ENCODE measurements at places on chromosomes 12 and 14.

- DNase-seq = no peak
Measured at GRCh38 chr12:100020370-100020769, 35.6 kb upstream of the ANKS1B start.

DNA sequence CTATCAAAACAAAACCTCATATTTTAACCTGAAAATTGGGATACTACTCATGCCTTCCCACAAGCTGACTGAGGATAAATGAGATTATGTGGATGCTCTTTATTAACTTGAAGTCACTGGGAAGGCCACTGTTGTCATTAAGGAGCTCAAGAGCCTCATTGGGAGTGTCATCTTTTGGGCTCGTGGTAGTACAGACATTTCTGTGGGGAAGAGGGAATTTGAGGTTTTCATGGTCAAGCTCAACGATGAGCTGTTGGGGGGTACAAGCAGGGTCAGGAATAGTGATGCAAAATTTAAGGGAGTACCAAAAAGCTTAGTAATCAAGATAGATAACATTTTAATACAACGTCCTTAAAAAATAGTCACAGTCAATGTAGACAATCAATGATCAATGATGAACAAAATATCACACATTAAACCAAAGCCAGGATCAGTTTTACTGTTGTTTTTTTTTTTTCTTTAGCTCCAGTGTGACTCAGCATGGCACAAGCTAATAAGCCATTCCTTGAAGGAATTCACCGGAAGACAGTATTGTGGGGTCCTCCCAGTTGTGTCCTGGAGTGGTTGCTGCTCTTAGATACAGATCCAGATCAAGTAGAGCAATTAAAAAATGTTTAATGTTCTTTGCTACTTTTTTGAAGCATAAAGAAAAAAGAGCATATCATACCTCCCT lies 130.9 kb downstream of the C12orf75 start:
- DNase-seq = no peak

- no peak for DNase-seq
Measured at GRCh38 chr12:62098132-62098531, 162.1 kb upstream of the USP15 start.

DNA sequence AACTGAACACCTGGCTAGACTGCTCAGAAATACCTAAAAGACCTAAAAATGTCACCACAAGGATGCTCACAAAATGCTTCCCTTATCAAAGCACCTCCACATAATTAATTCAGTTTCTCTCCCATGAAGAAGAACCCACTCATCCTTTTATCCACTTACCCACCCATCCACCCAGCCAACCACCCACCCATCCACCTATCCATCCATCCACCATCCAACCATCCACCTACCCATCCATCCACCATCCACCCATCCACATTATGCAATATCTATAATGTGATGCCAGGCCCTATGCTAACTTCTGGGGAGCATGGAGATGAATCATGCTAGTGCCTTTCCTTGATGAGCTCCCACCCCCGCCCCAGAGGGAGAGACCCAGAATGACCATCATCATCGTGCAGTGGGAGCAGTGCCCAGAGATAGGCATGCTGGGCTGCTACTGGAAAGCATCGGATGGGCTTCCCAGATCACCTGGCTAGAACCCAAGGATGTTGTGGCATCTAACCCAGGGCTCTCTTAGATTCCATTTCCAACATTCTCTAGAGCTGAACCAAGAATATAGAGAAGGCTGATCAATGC lies 166.6 kb downstream of the TTC7B start:
- DNase-seq = no peak

GRCh38 chr12:132618683-132619043 lies at the start of gene P2RX2:
Gene P2RX2 (plus strand): TSS chr12:132618776. CDS start chr12:132618817, 41 bp downstream.
- no peak for DNase-seq

DNA sequence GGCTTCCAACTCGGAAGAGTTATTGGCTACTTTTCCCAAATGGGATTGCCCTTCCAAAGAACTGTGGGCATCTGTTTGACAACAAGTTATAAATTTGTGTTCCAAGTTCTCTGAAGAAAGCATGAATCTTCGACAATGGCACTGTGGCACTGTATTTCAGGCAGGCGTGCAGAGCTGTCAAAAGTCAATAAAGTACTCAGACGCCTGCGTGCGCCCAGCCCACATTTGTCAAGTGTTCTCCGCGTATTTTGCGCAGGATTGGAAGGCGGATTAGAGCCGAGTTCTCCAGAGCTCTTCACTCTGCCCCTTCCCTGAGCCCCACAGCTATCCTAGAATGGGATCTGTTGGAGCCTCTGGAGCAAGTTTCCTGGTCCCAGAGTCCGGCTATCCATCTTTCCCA lies 103.2 kb downstream of the SLC25A47 start:
- no peak for DNase-seq

DNA sequence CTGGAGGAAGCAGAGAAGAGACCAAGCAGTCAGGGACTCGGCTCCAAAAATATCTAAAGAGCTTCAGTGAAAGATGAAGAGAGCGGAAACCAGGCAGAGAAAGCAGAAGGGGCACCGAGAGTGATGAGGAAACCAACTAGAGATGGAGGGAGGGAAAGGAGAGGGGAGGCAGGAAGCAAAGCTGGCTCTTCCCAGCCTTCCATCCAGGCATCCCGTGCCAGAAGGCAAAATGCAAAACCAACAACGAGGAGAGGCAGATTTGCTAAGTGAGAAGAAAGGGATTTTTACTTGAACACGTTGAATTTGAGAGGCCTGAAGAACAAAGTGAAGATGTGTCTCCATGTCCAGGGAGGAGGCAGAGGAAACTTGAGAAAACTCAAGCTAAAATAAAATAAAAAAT lies 90.1 kb downstream of the NUAK1 start:
- no peak for DNase-seq

- no peak for DNase-seq
Measured at GRCh38 chr12:126198516-126198915, 1133.3 kb downstream of the AACS start.

DNA sequence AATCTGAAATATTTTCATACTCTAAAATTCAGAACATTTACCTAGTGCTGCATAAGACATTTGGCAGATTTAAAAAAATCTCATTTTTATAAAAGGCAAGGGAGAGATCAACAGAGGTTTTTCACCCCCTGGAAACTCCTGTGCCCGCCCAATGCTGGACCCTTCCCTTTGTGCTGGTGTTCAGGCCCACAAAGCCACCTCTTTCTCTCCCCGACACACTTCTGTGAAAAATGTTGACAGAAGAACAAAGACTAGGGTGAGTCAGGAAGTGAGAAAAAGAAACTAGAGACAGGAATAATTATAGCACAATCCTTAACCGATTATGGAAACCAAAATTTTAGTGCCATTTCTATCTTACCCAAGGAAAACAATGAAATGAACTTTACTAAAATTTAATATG lies 197.7 kb upstream of the STXBP6 start:
- DNase-seq = no peak

- no peak for DNase-seq
Measured at GRCh38 chr14:50615552-50615951, 52.6 kb downstream of the SAV1 start.

DNA sequence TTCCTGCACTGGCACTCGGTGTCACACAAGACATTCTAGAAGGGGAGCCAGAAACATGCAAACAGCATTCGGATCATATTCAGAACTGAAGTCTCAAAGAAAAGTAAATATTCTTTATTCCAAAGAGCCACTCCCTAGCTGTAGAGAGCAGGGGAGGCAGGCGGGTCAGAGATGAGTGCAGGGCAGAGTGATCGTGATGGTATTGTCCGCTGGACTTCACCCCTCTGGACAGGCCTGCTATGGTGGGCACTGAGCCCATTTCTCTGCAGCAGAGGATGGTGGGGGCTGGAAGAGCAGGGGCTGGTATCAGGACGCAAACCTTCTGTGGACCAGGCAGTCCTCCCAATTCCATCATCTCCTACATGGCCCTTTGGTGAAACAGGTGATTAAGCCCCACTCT lies 25.6 kb downstream of the IRF2BPL start:
- no peak for DNase-seq

DNA sequence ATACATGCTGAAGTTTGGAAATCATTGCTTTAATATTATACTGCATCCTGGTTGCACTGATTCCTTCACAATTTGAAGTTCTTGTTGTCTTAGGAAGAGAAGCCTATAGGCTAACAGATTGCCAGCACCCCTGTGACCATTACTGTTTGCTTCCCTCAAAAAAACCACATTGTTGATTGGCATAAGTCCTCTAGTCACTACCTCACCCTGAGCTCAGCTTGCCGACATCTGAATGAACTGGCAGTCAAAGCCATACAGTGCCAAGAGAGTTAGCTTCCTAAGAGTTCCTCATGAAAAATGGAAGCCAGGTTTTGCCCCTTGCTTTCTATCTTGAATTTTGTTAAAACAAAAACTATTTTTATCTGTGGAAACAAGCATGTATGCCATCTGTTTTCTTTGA lies 276.1 kb downstream of the SYT1 start:
- no peak for DNase-seq

GRCh38 chr14:67285876-67286452 lies 44.7 kb downstream of the PALS1 start:
- peak; percentile 45 for DNase-seq

DNA sequence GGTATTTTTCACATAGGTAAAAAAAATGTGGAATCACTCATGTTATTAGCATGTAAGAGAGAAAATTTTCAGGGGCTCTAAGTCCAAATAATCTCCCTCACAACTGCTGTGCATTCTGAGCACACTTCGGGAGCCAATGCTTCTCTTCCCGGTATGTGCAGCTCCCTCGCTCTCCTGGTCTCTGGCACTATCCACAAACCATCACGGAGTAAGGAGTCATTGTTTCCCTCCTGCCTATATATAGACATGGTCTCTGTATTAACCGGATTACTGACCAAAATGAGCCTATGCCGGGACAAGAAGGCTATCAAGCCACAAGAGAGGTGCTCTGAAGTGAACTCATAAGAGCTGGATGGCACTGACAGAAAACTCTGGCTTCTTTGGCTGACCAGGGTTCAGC lies 13.4 kb downstream of the HECTD4 start:
- no peak for DNase-seq

- DNase-seq = peak; percentile 23
Measured at GRCh38 chr14:55329999-55330710, 58.9 kb downstream of the FBXO34 start.

- no peak for DNase-seq
Measured at GRCh38 chr14:103718572-103718971, 3.0 kb downstream of the ZFYVE21 start.

DNA sequence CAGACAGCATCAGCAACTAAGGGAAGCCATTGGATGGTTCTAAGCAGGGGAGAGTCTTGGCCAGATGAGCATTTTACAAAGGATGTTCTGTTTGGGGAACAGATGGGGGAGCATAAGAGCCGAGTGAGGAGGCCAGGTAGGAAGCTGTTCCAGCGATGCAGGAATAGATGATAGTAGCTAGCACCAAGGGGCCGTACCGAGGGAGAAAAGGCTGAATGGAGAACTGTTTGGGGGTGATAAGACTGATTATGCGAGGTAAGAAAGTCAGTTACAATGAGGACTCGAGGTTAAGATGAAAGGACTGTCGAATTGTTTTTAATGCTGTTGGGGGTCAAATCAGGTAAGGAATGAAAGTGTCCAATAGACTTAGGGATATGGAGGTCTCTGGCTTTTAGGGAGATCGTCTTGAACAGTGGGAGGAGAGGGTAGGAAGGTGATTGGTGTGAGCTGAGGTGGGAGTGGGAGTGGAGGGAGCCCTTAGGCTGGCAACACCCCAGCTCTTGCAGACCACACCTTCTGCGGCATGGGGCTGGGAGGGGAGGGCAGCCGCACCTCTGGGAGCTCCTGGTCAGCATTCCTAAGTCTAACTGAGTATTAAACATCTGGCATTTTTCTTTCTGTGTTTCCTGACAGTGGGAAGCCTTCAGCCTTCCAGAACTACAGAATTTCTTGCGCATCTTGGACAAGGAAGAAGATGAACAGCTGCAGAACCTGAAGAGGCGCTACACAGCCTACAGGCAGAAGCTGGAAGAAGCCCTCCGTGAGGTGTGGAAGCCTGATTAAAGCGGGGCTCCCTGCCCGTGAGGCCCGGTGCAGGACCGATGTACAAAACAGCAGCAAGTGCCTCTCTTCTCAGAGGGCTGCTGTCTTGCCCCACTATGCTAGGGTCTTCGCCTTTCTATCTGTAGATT lies 64.8 kb downstream of the GNS start:
- DNase-seq = no peak

GRCh38 chr14:89614009-89614691 lies 197.1 kb upstream of the FOXN3 start:
- no peak for DNase-seq

DNA sequence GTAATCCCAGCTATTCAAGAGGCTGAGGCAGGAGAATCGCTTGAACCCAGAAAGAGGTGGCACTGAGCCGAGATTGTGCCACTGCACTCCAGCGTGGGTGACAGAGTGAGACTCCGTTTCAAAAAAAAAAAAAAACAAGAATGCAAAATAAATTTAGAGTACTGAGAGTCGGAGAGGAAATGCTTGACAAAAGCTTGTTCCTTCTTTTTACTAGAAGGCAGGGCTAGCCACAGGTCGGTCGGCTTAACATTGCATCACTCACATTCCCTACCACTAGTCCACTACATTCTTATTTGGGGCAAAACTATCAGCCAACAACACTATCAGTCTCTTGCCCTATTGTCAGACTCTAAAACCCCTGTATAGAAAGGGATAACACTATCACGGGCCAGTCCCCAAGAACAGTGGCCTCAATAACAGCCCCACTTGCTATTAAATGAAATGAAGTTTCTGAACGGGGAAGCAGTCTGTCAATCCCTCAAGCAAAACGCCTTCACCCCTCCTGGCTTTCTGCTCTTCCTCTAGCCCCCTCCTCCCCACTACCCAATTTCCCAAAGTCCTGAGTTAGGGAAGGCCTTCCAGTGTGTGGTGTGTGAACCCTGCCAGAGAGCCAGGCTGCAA lies 1.0 kb downstream of the RNF41 start:
- DNase-seq = peak; percentile 46

DNA sequence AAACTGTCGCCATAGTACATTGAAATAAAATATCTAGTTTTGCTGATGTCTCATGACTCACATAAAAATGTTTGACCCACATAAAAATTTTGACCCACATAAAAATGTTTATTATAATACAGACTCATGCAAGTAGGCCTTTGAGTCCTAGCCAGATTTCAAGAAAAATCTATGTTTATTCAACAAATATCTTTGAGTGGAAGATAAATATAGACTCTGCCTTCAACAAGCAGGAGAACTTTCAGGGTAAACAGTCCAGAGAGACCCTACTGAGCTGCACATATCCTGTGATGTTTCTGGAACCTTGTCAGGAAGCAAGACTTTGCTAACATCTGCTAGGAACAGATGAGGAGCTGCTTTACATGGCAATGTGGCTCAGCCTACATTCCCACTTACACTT lies 283.1 kb downstream of the MDGA2 start:
- DNase-seq = no peak

DNA sequence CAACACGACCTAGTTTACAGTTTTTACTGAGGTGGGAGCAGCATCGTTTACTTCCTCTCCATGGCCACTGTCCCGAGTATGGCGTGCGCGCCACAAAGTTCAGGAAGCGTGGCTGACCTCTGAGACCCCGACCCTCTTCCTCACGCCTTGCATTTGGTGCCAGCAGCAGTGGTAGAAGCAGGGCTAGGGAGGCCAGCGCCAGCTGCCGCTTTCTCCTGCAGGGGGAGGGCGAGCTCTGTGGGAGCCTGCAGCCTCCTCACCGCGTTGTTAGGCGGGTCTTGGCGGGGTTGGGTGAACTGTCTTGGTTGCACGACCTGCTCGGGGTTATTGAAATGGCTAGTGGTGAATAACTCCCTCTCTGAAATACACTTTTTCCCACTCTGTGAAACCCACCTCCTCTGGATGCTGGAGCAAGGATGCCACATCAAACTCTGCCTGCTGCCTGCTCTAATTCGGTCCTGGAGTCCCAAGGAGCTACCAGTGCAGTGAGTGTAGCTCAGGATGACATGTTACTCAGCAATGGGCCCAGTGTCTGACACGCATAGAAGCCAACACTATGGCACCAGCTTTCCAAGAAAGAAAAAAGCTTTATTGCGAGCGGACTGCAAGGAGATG lies 22.3 kb upstream of the TDRD9 start:
- DNase-seq = no peak

- peak; percentile 73 for DNase-seq
Measured at GRCh38 chr14:55129428-55130195, 560 bp downstream of the LGALS3 start.

All from MCF 10A (cell line).